ENCODE measurements at places on chromosomes 16 and 17. TPM values are rescaled to one million over a fixed set of nuclear protein-coding genes. Genes with fewer than 3 reads are reported as not detected.

Gene USH1G
- total RNA-seq, result 0.16 TPM

Gene CLEC18A
- total RNA-seq, result not detected

Gene MFAP4
- total RNA-seq, result 0.47 TPM

Gene FOXN1
- total RNA-seq, result not detected

Gene TTLL6
- total RNA-seq, result 0.16 TPM

DNA sequence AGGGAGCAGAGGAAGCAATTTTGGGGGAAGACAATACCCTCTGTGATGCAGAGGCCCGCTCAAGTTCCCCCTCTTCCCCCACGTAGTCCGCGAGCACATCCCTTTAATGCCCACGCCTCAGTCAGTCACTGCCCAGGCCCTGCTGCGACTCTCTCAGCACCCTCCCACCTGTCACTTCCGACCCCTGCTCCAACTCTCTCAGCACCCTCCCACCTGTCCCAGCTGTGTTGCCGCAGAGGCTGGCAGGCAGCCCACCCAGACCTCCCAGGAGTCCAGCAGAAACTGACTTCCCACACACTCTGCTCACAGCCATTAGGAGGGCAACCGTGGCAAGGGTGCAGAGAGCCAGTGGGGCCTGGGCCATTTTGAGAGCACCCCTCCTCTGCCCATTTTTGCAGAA, 92.7 kb downstream of the WSCD1 start:
- DNase-seq, result no peak

DNA sequence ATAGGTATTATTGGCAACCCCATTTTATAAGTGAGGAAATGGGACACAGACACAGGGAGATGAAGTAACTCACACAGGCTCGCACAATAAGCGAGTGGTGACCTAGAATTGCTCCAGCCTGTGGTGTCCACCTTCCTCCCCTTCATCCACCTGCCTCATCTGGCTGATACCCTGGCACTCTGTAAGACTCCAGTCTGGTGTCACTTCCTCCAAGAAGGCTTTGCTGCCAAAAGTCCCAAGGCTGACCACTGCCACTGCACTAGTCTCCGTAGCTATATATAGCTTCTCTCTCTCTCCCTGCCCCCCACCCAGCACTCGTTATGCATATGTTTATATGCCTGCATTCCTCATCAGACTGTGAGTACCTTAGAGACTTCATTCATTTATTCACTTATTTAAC, 66.1 kb upstream of the SREBF1 start:
- no peak for DNase-seq

- DNase-seq, result no peak
Observed at GRCh38 chr16:14194721-14195120, 123.6 kb downstream of the MRTFB start.

DNA sequence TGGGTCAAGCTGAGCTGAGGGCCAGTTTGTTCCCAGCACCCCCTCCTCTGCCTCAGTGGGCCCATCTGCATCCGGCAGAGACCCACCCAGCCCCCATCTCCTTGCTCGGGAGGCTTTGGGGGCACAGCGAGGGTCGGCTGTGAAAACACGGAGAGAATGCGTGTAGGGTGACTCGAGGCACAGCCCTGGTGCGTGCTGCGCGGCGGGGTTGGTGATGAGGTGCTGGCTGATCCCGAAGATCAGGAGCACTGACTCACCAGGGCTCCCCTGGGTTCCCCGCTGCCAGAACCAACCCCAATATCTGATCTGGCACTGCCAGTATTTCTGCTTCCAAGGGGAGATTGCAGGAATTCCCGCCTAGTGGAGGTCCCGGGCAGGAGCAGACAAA, 7.5 kb upstream of the KRT17 start:
- no peak for DNase-seq

DNA sequence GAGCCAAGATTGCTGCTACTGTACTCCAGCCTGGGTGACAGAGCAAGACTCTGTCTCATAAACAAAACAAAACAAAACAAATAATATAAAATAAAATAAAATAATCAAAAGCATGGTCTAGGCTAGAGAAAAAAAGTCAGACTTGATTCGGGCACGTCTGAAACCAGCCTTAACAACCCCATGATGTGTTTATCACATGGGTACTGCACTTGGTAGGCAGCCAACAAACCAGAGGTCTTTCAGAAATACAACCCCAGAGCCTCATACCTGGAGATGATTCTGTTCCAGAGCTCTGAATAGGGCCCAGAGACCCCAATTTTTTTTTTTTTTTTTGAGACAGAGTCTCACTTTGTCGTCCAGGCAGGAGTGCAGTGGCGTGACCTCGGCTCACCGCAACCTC, 9.6 kb upstream of the HAPSTR1 start:
- DNase-seq, result no peak

DNA sequence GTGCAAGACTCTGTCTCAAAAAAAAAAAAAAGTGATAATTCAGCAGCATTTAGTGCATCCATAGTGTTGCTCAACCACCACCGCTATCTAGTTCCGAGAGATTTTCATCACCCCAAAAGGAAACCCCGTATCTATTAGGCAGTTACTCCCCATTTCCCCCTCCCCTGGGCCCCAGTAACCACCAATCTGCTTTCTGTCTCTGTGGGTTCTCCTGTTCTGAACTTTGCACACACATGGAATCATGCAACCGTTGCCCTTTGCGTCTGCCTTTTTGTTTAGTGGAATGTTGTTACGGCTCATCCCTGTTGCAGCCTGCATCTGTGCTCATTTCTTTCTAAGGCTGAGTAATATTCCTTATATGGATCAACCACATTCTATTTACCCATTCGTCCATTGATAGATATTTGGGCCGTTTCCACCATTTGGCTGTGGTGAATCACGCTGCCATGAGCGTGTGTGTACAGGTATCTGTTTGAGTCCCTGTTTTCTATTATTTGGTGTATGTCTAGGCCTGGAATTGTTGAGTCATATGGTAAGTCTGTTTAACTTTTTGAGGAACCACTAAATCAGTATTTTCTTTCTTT, 8.7 kb upstream of the SYNGR2 start:
- DNase-seq, result no peak

All from occipital lobe (tissue), 3 donors.